ENCODE measurements at places on chromosomes 3 and 15.

DNA sequence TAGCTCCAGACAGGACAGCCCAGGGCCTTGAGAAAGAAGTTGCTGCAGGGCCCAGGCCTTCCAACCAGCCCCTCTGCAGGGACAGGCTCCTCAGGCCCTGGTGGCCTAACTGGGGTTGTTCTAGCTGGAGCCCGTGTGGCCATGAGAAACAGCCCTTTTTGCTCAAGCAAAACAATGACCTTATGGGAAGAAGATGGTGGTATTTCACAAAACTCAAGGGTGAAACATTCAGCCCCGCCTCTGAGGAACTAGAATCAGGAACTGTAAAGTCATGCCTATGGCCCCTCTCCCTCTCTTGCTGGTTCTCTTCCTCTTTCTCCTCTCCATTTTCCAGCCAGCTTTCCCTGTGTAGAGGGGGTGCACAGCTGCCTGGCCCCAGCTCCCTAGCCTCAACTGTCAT lies 273.3 kb downstream of the RPLP1 start:
- no peak for DNase-seq

DNA sequence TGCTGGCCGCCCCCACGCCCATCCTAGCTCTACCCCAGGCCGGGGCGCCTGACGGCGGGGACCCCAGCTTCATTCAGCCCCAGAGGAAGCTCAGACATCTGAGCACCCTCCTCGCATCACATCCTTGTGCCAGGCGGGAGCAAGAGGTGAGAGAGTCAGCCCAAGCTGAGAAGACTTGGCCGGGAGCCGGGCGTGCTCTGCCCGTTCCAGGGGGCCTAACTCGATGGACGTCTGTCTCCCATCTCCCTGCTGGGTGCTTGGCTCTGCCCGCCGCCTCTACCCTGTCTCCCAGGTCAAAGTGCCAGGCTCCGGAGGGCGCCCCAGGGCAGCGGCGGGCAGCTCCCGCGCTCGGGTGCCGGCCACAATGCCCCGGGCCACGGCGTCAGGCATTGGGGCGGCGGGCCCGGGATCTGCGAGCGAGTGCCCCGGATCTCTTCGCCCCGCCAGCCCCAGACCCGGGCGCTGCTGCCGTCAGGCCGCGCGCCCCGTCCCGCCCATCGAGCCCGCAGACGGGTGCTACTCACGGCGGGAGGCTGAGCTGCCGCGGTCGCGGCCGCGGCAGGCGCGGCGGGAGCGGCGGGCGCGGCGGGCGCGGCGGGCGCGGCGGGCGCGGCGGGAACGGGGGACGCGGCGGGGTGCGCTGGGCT lies 388 bp downstream of the DAPK2 start:
- DNase-seq: peak; percentile 34

DNA sequence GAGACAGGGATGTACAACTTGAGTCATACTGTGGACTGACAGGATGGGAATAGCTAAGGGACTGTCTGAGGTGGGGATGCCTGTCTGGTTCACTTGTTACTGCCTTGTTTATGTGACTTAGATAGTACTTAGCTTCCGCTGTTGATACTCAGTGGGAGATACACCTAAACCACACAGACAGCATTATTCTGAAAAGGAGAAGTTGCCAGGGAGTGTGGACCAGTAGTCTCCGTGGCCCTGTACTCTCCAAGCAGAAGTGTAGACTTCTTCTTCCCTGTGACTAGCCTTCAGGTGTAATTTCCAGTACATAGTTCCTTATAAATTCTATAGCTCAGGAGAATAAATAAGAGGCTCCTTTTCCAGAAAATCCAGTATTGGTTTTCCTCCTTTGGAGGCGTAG lies 5.1 kb downstream of the HIGD2B start:
- no peak for DNase-seq

- DNase-seq: peak; percentile 3
These were observed 326.3 kb upstream of the ICE2 start for GRCh38 chr15:60804986-60805949.

DNA sequence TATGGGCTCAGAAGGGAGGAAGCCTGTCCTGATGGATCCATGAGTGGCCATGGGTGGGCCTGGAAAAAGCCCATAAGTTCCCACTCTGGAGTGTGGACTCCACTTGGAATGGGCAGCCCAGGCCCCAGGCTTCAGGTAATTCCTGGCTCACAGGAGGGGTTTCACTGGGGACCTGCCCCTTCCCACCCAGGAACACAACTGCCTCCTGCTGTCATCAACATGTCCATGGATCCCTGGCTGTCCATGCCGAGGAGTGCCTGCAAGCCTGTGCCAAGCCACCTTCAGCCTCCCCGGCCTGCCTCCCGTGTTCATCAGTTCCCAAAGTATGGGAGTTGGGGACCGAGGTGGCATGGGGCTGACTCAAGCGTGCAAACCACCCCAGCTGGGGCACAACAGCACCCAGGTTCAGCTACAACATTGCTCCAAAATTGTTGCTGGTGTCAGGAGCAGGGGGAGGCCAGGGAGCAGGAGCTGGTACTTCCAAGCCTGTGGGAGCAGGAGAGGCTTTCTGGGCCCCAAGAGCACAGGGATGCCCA lies 470.9 kb upstream of the ARL6 start:
- no peak for DNase-seq

GRCh38 chr15:58021332-58022230 lies 43.9 kb downstream of the ALDH1A2 start:
- no peak for DNase-seq

- no peak for DNase-seq
These were observed 740.1 kb upstream of the GRM7 start for GRCh38 chr3:6120786-6121185.

DNA sequence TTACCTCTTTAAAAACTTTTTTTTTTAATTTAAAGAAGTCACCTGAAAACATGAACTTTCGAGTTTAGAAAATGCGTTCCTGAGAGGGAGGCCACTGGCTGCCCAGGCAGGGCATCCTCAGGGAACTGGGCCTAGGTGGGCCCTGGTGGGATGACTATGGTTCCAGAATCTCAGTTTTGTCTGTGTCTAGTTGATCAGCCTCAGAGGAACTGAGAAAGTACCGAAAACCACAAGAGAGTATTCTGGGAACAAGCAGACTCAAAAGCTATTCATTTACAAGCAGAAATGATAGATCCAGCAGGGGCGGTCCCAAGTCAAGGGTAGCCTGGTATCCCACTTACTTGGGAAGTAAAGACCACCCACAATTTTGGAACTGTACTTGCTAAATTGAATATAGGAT lies 10.5 kb downstream of the WWTR1 start:
- DNase-seq: no peak

GRCh38 chr3:133821767-133822638 lies 16.4 kb downstream of the SRPRB start:
- DNase-seq: peak; percentile 53

GRCh38 chr3:15477951-15478639 lies 43.4 kb downstream of the COLQ start:
- DNase-seq: no peak

DNA sequence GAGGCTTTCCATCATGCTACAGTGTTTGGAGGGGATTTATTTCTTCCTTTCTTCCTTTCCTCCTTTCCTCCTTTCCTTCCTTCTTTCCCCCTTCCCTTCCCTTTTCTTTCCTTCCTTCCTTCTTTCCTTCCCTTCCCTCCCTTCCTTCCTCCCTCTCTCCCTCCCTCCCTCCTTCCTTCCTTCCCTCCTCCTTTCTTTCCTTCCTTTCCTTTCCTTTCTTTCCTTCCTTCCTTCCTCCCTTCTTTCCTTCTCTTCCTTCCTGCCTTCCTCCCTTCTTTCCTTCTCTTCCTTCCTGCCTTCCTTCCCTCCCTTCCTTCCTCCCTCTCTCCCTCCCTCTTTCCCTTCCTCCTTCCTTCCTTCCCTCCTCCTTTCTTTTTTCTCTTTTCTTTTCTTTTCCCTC lies 127.2 kb downstream of the EPHA3 start:
- no peak for DNase-seq

DNA sequence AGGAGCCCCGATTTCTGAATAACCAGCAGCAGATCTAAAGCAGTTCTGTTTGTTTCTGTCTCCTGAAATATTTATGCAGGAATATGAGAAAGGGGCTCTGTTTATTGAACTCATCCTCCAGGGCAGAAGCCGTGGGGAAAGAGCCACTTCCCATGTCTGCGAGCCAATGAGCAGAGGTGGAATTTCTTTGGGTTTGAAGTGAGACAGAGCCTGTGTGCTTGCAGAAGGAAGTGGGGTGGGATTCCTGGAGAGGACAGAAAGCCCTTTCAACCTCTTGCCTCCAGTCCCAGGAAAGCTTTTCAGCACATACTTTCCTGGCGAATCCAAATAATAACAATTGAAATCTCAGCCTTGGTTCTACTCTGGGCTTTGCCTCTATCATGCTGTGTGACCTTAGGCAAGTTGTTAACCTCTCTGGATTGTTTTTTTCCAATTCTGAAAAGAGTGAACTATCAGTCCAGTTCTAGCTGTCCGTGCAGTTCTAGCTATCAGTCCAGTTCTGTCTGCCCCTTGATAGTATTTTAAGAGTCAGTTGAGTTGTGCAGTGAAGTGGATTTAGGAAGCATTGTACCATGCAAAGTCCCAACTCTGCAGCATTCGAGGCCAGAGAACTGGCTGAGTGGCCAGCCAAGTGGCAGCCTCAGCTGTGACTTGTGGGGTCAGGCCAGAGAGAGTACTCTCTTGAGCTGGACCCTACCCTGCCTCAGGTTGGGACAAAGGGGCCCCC lies 15.9 kb downstream of the CORO2B start:
- no peak for DNase-seq

DNA sequence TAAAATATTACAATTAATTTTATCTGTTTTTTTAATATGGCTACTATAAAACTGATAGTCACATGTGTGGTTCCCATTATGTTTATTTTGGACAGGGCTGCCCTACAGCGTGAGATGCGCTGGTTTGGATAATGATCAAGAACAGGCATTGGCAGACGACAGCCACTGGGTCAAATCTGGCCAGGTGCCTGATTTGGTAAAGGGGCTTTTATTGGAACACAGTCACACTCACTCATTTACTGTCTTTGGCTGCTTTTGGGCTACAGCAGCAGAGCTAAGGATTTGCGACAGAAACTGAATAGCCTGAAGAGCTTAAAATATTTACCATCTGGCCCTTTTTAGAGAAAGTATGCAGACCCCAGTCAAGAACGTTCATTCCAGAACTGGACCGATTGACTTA lies 724.2 kb upstream of the CFAP20DC start:
- DNase-seq: no peak

- DNase-seq: no peak
These were observed 48.3 kb upstream of the CTDSPL start for GRCh38 chr3:37813403-37813802.

DNA sequence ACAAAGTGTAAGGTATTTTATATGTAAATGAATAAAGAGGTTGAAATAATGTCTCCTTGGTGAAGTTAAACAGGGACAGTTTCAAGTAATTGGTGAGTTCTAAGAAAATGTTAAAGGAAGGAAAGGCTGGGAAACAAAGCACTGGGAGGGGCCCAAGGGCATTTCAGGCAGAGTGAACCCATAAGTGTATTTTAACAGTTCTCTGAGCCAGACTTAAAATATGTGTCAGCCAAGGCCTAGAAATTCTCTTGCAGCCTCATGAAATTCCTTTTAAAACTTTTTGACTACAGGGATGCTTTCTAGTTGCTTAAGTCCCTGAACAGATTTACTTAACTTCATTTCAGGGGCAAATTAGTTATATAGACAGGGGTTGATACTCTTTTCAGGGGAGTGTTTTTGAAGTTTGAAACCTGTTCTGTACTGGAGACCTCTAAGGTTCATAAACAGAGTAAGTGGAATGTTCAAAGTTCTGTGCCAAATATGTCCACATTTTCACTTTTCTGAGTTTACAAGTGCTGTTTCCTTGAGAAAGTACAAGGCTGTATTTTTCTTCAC lies 77.6 kb downstream of the GALK2 start:
- no peak for DNase-seq

DNA sequence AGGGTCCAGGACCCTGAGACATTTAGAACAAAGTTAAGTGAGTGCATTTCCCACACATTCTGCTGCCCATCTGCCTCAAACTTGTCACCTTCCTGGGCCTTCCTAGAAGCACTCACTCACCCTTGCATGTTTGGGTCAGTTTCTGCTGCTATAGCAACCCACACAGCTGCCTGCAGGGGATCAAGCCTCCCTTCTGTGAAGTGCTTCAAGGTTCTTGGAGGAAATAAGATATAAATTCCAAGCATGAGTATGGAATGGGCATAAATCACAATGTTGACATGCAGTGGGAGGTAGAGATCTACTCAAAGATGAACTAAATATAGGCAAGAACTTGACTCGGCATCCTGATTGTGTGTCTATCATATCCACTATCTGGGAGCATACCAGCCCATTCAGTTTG lies 140.4 kb downstream of the SLC9A9 start:
- DNase-seq: no peak

DNA sequence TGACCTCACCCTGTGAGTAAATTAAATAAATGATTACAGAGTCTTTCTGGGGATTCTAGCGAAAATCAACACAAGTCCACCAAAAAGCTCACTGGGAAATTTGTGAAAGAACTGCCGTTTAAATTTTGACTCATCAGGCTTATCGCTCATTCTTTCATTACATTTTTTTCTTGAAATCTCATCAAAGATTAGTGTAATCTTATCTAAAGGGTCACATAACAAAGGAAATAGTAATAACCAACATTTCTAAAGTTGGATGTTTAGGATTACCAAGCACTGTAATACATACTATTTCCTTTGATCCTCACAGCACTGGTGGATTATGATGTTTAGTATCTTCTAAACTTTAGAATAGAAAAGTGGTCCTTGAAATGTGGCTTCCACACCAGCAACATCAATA lies 111.1 kb upstream of the CBLB start:
- DNase-seq: no peak

- DNase-seq: no peak
These were observed 240.0 kb upstream of the GBE1 start for GRCh38 chr3:82001276-82001923.

DNA sequence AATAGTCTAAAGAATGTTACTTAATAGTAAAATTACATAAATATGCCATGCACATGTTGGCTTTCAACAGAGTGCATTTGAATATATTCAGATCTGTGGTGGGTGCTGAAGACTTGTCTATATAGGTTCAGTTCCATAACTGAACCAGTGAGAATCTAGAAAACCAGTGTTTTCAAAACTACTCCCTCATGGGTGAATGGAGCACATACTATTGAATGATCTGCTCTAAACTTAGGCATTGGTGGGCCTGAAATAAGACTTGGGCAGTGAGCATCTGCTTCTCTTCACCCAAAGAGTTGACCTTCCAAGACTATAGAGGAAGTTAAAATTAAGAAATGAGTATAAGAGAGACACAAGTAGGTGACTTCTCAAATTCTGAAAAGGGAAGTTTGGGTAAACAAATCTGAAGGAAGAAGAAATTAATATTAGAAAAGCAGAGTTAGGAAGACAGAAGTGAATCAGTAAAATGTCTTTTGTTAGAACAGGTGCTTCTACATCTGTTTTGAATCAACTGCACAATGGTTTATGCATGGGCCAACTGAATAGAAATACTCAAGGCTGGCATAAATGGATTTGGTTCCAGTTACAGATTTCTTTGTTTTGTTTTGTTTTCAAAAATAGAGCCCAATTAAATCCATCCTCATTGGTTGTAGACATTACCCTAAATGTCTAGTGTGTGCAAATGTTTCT lies 19.3 kb downstream of the ALCAM start:
- DNase-seq: no peak

GRCh38 chr3:66938338-66938963 lies 59.7 kb upstream of the KBTBD8 start:
- peak; percentile 60 for DNase-seq

GRCh38 chr15:90184786-90185704 lies 16.1 kb upstream of the SEMA4B start:
- DNase-seq: peak; percentile 75

- DNase-seq: no peak
These were observed 400.9 kb downstream of the TBL1XR1 start for GRCh38 chr3:176796371-176796770.

Measured in LoVo (cell line).